ENCODE measurements at places on chromosomes 1 and 21.

DNA sequence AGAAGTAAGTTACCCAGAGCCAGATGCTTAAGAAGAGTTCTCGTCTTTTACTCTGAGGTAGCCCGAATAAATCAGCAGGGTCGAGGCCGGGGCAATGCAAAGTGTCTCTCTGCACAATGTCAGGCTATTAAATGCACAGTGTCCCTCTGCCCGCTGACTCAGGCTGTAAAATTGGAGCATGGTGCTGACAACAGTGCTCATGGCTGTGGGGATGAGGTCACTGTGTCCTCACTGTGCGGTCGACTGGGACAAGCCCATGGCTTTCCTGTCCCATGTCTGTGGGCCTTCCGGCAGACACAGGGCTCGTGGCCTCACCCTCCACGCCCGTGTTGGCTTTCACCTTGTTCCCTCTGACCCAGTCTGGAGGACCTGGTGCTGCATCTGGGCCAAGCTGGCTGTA lies 14.6 kb upstream of the SLC2A1 start:
- no peak for DNase-seq

DNA sequence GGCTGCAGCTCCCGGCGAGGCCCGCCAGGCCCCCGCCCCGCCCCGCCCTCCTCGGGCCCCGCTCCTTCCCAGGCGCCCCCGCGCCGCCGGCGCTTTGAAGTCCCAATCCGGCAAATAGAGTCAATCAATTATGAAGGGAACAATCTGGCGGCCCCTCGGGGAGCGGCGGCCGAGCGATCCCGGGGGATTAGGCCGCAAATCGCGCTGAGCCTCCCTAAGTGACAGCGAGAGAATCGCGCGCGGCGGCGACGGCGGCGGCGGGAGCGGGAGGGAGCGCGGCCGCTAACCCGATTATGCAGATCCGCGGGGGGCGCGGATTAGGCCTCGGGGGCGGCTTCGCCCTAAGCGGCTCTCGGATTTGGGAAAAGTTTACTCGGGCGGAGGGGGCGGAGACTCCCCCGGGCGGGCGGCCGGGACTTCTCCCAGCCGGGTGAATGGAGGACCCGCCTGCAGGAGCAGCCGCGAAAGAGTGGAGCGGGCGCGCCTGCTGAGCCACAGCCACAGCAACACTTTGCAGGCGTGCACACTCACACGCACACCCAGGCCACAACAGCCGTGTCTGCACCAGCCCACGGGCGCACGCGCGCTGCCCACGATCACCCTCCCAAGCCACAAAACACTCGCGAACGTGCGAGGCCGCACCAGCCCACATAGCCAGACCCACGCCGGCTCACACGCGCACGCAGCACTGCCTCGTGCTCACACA lies 23.0 kb upstream of the DMBX1 start:
- DNase-seq = no peak

DNA sequence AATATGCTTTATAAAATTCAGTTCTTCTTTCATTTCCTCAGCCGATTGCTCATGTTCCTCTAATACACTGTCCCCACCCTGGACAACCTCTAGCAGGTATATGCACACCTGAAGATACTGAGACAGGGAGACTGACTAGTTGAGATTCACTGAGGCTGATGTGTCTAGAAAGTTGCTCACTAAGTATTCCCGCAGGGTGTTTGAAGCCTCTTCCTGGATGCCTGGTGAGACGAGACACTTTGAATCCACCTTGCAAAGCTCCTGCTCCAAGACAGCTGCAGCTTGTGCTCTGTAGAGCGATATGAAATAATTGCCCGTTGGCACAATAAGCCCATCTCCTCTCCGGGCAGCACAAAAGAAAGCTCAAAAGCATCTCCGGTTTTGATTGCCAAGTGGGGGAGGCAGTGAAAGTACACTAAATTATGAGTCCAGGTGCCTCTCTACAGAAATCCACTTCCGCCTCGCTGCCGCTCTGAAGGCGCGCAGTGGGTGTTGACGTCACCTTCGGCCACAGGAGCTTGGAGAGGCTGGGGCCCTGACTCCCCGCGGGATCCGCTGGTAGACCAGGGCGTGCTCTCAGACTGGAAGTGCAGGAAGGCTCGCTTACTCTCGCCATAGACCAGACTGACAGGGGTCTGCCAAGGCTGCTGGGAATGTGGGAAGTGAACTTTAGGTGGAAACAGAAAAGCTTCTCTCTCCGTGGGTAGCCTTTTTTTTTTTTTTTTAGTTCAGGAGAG lies 46.3 kb downstream of the GPA33 start:
- DNase-seq = peak; percentile 31

- no peak for DNase-seq
Measured at GRCh38 chr1:54842963-54843362, 41.8 kb upstream of the TTC22 start.

DNA sequence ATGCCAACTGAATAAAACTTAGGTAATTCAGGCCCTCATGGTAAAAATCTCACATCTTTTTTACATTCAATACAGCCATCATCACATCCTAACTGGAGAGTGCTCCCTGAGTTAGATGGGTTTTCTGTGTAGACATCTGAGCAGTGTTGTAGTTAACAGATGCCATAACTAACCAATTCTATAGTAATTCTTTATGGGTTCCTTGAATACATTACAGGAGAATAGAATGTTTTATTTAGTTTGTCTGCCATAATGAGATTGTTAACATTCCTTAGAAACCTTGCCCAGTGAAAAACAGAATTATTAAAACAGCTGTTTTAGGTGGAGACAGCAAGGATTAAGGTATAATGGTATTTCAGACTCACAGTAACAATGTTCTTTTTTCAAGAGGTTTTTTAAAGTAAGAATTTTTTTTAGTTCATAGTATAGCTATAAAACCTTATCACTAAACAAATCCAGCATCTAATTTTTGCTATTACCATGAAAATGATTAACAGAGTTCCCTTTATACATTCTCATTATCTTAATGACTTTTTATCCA lies 95.3 kb downstream of the ATP5PO start:
- DNase-seq = no peak

DNA sequence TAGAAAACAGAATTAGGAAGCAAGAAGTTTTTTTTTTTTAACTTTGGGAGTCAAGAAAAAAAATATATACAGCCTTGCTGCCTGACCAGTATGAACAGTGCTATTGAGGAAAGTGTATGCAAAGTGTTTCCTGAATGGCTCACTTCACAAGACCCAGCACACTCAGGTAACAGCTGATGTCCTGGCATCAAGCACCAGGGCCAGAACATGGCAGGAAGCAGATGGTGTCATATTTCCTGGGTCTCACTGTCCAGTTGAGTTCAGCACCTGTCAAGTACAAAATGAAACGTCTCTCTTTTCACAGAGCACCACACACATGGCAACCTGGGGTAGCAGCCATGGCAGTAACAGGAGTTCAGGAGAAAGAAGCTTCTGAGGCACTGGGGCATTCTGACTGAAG lies 372.3 kb downstream of the TTLL7 start:
- no peak for DNase-seq

DNA sequence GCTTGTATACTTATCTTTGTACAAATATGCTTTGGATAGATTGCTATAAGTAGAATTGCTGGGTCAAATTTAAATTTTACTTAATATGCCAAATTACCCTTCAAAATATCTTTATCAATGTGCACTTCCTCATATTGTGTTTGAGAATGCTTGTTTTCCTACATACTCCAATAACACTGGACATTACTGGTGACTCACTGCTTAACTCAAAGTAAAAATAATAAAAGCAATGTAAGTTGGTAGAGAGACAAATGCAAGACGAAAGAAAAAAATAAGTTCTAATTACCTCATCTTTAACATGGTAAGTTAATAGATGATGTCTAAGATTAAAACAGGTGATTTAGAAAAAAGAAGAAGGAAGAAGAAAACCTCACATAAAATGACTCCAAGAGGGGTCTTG lies 7.9 kb upstream of the SH3GLB1 start:
- no peak for DNase-seq

DNA sequence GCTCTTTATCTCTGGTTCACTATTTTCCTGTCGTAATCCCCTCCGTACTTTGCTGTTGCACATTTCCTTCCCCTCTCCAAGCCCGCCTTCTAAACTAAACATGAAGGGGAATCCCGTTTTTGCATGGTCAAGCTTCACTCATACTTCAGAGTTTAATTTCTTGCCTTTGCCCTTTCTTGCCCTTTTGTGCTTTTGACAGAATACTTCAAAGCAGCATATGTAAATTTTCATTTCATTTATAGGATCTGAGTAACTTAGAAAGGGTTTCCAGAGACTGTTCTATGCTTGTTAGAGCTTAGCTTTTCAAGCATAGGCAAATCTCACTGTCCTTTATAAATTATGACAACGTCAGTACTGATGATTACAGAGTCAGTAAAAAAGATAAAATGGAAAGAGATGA lies 27.7 kb downstream of the SPATA45 start:
- no peak for DNase-seq

GRCh38 chr1:227576189-227576588 lies 12.8 kb downstream of the ZNF678 start:
- no peak for DNase-seq

- DNase-seq = no peak
Measured at GRCh38 chr1:211710566-211711314, 35.3 kb upstream of the NEK2 start.

- DNase-seq = no peak
Measured at GRCh38 chr1:36894824-36895223, 139.5 kb downstream of the GRIK3 start.

- no peak for DNase-seq
Measured at GRCh38 chr1:34896612-34897011, 32.8 kb downstream of the DLGAP3 start.

GRCh38 chr1:198535631-198536030 lies 4.8 kb downstream of the ATP6V1G3 start:
- DNase-seq = no peak

DNA sequence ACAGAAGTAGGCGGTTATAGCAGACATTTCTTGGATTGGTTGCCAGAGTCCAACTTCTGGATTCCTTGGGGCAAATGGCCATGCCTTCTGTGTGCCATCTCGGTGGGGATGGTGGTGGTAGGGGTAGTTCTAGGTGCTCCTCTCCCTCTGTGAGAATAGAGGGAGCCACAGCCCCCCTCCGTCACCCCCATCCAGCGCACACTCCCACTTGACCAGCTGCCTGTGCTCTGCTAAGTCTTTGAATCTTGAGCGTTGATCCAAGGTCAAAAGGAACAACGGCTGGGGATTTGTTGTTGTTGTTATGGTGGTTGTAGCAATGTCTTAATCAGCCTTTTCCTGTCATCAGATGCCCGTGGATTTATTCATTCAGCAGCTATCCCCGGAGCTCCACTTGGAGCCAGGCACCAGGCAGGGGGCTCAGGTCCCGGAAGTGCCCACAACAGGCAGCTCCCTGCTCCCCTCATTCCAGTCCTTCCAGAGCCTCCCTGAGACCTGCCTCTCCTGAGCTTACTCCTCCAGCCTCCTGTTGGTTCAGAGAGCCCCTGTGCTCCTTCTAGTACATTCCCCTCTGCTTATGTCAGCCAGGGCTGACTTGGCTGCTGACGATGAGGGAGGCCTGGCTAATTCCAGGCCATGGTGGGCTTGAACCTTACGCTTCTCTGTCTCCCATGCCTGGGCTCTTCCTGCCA lies 146.6 kb upstream of the WNT4 start:
- no peak for DNase-seq

GRCh38 chr1:85061711-85062424 lies 13.6 kb upstream of the MCOLN3 start:
- peak; percentile 52 for DNase-seq

DNA sequence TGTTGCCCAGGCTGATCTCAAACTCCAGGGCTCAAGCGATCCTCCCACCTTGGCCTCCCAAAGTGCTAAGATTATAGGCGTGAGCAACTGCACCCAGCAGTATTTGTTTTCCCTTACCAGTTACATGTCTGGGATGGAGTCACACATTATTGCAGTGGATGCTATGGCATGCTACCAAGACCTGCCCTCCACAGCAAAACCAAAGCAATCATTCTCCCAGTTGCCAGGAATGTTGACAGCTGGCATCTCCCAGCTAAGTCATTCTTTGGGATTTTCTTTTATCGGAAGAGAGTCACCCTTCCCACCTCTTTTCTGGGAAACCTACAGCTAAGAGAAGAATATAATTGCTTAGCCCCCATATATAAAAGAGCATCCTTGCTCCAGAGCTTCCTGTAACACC lies 49.4 kb upstream of the RGS7 start:
- no peak for DNase-seq

GRCh38 chr21:17903929-17904639 lies 84.9 kb upstream of the C21orf91 start:
- no peak for DNase-seq

- DNase-seq = no peak
Measured at GRCh38 chr1:113610372-113610771, 148.9 kb downstream of the PHTF1 start.
